ENCODE measurements at places on chromosomes 6 and 20. TPM values are rescaled to one million over a fixed set of nuclear protein-coding genes. Genes with fewer than 3 reads are reported as not detected.

DNA sequence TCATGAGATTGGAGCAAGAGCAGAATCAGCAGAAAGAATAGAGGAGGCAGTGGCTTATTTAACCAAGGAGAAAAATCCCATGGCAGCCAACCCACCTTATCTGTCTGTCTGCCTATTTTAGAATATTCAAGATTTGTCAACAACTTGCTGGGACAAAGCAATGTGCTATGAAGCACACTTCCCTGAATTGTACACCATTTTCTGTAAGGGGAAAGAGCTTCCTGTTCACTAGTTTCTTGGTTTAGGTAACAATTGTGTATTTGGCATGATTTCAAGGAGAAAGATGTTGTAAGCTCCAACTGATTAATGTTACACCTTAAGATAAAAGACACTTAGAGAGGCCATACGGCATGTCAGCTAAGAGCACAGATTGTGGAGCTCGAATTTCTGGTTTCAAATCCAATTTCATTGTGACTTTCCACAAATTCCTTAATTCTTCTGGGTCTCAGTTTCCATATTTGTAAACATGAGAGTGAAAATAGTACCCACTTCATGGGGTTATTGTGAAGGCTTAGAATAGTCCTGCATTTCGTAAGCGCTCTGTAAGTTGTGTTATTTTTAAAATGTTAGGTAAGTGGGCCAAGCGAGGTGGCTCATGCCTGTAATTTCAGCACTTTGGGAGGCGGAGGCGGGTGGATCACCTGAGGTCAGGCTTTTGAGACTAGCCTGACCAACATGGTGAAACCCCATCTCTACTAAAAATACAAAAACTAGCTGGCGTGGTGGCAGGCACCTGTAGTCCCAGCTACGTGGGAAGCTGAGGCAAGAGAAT is 4.8 kb upstream of the MUC22 start:
- DNase-seq = no peak

DNA sequence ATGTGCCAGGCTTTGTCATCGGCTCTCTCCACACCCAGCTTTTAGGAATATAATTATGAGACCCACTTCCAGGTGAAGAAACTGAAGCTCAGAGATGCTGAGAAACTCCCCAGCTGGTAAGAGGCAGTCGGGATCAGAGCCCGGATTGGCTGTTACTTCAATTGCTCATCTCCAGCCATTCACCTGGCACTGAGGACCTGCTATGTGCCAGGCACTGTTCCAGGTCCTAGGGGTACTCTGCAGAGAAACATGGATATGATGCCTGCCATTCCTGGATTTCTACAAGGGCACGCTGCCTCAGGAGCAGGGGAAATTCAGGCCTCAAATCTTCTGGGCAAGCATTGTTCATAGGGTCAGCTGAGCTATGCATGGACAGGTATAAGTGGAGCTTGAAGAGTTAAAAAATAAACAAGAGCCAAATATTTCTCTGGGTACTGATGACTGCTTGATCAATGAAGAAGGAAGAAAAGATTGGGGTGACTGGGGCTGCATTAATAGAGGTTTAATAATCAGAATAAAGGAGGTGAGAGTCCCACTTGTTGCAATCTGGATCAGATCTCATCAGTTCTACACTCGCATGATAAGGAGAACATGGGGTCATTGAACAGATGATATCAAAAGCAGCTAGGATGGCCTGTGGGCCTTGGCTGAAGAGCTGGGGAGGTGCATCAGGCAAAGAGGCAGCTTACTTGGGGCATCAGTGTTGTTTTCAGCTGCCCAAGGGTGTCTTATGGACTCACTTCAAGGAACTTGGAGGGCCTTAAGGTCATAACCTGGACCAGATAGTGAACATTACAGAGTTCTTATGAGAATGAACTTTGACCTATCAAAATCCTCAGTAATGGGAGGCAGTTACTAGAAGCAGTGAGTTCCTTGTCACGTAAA is 80.9 kb upstream of the TOX2 start:
- no peak for DNase-seq

DNA sequence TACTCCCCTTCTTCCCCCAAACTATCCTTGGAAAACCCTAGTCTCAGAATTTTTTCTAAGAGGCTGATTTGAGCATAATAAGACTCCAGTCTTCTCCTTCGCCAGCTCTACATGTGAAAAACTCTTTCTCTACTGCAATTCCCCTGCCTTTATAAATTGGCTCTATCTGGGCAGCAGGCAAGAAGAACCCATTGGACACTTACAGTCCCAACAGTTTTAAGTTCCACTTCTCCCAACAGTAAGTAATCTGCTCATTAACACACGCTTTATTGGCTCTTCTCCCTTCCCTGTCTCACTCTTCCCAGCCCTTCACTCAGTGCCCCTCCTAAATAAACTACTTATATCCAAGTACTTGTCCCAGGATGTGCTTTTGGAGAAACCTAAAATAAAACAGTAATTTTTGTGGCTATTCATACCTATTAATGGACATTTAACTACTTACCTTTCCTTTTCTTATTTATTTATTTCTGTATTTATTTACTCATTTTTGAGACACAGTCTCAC is 11.1 kb upstream of the DDR1 start:
- no peak for DNase-seq

GPR63 gene
- total RNA-seq = 0.18 TPM

SMAP1 gene
- 23.6 TPM for total RNA-seq

DNA sequence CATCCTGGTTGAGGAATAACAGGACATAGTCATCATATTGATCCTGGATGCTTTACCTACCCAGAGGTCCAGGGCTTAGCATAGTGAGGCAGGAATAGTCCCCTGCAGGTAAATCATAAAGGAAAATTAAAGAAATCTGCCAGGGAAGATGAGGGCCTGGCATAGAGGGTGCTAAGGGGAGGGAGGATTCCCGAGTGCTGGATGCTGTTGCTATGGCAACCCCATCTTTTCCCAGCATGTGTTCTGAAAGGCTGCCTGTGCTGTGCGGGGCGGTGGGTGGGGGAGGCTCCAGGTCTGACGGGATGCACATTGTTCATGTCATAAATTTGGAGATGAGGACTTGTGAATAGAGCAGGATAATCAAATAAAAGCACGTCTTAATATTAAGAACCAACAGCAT is 212.6 kb upstream of the PCSK2 start:
- no peak for DNase-seq

SLC17A3 gene
- total RNA-seq = not detected

DNA sequence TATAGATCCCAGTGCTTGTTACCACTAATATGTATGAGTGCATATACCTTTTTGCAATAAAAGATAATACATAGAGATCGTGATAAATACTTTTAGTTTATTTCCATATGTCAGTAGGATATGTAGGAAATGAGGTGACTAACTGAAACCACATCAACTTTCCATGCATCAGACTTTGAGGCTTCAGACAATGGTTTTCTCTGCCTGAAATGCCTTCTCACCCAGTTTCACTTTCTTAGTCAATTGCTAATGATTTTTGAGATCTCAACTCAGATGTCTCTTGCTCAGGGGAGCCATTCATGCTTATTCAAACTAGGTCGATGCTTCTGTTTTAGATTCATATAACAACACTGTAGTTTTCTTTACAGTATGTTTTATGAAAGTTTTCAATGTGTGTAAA is 626.6 kb upstream of the ADGRB3 start:
- no peak for DNase-seq

DNA sequence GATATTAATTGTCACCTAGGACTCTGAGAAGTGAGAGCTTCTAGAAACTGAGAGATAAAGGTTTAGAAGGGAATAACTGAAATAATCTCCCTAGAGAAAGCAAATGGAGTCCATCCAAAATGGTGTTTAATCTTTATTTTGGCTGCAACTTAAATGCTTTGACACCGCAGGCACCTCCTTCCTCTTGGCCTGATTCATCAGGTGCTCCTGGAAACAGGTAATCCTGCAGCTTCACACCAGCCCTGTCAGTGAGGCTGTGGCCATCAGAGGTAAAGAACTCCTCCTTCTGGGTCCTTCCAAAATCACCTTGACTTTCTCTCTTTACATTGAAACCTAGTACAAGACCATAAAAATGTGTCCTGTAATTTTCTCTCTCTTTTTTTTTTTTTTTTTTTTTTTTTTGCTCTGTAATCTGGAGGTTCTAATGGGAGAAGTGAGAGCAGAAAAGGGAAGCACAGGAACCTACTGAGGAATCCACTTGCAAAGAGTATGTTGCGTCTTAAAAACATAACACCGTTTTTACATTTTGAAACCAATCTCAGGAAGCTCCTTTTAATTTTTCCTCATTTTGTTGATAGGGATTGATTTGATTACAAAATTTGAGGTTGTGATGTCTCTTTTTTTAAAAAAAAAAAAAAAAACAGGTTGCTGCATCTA is 124.2 kb downstream of the LRRC1 start:
- no peak for DNase-seq

FAM209A gene
- total RNA-seq = 7.9 TPM

DNA sequence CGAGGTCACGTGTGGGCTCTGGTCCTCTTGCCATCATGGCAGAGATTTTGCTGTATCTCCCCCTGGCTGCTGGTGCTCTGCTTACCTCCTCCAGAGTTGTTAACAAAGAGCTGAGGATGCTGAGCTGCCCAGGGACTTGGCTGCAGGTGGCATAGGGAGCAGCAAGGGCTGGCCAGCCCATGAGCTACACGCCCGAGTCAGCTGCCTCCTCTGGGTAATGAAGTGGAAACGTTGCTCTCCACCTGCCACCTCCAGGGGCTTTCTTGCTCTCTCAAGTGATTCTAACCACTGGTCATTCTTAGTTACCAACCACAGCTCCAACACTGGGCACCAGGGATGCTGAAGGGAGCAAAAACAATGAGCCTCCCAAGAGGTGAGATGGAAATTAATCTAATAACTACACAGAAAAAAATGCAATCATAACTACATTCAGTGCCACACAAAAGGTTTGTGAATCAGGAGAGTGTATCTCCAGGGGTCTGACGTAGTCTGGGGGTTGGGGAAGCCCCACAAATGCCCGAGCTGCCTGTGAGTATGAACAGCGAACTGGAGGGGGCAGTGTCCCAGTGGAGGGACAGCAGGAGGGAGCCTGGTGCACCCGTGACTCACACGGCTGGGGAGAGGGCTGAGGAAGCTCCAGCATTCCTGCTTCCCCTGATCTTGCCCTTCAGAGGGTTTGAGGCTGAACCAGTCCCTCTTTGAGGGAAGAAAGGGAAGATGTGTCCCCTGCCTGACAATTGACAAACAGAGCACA is 78.7 kb downstream of the CDH26 start:
- no peak for DNase-seq

- DNase-seq = no peak
Observed at GRCh38 chr20:61517419-61517818, 265.4 kb downstream of the CDH4 start.

DNA sequence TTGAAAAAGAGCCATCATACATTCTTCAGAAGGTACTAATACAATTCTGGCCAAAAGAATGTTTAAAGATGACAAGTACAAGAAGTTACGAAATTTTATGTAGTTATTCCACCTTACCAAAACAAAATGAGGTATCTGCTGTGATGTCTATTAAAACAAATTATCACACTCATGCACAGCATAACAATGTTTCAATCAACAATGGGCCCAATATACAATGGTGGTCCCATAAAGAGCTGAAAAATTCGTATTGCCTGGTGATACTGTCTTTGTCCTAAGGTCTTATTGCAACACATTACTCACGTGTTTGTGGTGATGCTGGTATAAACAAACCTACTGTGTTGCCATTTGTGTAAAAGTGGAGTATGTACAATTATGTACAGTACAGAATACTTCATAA is 3.6 kb upstream of the NUP153 start:
- no peak for DNase-seq

DNA sequence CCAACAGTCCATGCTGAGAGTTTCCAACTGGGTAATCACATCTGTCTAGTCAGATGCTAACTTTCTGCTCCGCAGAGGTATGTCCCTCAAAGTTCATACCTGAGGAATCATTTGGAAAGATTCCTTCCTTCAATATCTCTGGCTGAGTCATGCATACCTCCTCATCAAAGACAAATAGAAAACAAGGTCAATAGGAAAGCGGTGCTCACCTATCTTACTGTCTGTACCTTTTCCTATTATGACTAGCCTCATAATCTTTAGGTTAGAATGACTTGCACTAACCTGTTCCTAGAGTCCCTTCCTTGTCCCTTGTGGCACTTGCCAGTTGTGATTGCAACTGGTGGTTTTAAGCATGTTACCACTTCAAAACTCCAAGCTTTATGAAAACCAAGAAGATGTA is 78.2 kb upstream of the PTPRK start:
- no peak for DNase-seq

DNA sequence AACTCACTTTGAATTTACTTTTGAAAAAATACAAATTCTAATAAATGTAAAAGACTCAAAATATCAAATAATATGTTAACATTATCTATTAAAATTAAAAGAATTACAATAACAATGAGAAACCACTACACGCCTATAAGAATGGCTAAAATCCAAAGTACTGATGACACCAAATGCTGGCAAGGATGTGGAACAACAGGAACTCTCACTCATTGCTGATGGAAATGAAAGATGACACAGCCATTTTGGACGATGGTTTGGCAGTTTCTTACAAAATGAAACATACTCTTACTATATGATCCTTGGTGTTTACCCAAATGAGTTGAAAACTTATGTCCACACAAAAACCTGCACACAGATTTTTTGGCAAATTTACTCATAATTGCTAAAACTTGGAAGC is 15.6 kb upstream of the STX11 start:
- no peak for DNase-seq

- no peak for DNase-seq
Observed at GRCh38 chr6:106069478-106069877, 16.7 kb upstream of the PRDM1 start.

HLA-DPA1 gene
- total RNA-seq = 35.9 TPM

- no peak for DNase-seq
Observed at GRCh38 chr6:127520066-127520465, 931 bp upstream of the MTCL3 start.

DNA sequence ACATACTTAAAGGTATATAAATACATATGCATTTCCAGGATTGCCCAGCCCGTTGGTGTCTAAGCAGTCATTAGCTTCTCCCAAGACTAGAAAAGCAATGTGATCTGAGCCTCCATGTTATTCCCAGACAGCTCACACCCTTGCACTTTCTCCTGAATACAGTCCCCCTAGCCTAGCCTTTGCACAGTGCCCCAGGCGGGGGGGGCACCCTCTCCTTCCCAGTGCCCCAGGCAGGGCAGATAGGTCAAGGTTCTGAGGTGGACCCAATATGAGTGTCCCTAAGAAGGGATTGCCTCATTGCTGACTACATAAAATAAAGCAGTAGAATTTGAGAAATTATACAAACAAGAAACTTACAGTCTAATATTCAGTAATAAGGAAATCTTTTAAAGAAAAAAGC is 15.4 kb upstream of the GNRH2 start:
- no peak for DNase-seq

DNA sequence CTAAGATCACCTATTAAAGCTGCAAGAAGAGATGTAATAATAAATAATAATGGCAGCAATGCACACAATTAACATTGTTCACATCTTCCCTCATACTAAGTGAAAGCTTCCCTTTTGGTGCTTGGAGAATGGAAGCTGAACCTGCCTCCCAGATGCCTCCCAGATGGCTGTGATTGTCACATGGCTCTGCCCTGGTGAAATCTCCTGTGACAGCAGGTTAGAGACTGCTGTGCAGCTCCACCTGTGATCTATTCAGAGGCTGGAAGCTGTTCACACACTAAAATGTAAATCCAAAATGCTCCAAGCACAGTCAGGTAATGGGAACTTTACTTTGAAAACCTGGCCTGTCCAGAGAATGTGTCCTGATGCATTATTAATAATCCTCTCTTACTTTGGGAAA is 41.7 kb upstream of the RGS17 start:
- DNase-seq = no peak

All from naive thymus-derived CD8-positive, alpha-beta T cell (primary cell).